ENCODE measurements at places on chromosomes 6 and 20. TPM values are rescaled to one million over a fixed set of nuclear protein-coding genes. Genes with fewer than 3 reads are reported as not detected.

GRCh38 chr6:41278699-41279405, 7.6 kb downstream of the TREM1 start:
- DNase-seq = peak; percentile 69

DNA sequence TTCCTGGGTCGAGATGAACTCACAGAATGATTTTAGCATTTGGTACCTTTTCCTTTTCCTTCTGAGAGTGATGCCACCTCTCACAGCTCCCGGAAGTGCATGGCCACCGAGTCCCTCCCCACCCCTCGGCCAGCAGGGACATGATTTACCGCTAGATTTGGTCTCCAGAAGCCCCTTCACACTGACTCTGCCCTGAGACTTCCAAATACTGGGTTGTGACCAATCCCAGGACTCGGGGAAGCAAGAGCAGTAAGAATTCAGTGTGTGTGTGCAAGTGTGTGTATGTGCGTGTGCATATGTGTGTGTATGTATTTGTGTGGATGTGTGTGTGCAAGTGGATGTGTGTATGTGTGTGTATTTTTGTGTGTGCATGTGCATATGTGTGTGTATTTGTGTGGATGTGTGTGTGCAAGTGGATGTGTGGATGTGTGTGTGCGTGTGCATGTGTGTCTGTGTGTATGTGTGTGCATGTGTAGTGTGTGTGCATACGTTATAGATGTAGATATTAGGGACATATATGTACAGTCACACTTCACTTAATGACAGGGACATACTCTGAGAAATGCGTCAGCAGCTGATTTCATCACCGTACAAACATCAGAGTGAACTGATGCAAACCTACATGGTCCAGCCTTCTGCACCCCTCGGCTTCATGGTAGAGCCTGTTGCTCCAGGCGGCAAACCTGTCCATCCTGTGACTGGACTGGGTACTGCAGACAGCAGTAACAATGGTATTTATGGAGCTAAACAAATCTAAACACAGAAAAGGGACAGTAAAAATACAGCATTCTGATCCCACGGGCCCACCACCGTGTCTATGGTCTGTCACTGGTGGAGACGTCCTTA, 374.5 kb downstream of the TAF4 start:
- no peak for DNase-seq

GRCh38 chr20:25271486-25272222, 23.8 kb downstream of the PYGB start:
- no peak for DNase-seq

DNA sequence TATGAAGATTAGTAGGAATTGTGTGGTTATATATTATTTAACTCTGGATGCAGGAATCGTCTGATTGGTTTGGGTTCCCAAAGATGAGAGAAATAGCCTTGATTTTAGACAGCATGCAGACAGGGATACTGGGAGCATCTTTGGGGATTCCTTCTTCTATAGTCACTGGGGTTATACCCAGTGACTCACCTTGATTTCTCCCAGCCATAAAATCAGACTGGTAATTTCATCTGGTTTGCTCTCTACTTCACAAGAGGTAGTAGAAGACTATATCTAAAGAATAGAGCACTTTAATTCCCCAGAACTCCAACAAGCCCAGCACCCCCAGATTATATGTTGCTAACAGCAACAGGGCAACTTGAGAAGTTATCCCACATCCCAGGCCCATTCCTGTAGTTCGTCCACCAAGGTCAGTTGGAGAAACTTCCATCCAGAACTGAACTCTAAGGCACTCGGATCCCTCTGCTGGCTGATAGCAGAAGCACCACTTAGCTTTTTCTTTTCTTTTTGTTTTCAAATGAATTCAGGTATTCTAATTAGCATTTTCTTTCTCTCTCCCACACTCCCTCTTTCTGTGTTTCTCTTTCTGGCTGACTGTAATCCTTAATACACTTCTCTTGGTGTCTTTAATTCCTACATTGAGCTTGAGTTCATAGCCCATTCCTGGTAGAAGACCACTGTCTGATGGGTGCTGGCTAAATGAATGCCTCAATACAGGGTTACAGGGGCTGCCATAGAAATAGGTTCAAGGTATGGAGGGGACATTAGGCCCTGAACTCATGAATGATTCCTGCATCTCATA, 20.4 kb upstream of the EFHC1 start:
- DNase-seq = no peak

DNA sequence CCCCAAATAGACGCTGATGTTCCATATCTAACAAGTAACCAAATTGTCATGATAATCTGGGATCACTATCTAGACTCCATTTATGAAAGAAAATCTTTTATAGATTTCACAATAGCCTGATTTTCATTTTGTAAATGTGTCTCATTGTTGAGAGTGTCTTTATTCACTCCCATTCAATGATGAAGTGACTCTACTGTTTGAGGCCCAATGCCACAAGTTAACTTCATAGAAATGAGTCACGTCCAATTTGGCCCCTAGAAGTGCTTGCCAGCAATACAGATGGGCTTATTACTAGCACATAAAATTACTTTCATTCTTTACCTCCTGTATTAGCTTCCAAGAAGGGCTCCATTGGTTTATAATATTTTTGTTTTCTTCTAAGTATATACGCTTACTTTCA, 6.3 kb downstream of the IPCEF1 start:
- DNase-seq = no peak

- no peak for DNase-seq
Measured at GRCh38 chr6:26321005-26321404, 44.0 kb upstream of the BTN3A2 start.

GRCh38 chr20:38165966-38166702, 1.1 kb upstream of the TGM2 start:
- DNase-seq = no peak

DNA sequence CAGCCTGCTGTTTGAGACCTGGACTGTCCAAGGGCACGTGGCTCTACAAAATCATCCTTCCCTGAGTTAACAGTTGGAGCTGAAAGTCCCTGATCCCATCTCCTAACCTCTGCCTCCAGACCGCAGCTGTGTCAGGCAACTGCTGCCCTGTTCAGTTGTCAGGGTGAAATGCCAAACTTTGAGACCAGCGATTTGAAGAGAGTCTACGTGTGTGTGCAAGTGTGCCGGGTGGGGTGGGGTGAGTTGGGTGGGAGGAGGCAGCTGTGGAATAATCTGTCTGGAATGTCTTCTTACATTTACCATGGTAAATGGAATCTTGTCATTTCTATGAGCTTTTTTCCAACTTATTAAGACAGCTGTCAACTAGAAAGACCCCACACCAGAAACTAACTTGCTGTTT, 81.0 kb upstream of the FAM8A1 start:
- DNase-seq = no peak

DNA sequence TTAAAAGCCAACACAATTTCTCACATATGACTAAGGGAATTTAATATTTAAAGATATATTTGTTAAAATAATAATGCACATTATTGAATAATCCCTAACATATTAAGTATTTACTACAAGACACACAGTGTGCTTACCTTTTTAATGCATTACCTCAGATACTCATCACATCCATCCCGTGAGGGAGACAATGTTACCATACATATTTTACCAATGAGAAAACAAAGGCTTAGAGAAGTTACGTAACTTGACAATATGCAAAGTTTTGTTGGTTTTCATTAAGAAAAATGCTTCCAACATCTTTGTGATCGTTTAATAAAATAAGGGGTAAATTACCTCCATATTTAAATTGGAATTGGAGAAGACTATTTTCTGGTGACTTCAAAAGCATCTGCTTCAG, 4.3 kb downstream of the IFNGR1 start:
- DNase-seq = no peak

DNA sequence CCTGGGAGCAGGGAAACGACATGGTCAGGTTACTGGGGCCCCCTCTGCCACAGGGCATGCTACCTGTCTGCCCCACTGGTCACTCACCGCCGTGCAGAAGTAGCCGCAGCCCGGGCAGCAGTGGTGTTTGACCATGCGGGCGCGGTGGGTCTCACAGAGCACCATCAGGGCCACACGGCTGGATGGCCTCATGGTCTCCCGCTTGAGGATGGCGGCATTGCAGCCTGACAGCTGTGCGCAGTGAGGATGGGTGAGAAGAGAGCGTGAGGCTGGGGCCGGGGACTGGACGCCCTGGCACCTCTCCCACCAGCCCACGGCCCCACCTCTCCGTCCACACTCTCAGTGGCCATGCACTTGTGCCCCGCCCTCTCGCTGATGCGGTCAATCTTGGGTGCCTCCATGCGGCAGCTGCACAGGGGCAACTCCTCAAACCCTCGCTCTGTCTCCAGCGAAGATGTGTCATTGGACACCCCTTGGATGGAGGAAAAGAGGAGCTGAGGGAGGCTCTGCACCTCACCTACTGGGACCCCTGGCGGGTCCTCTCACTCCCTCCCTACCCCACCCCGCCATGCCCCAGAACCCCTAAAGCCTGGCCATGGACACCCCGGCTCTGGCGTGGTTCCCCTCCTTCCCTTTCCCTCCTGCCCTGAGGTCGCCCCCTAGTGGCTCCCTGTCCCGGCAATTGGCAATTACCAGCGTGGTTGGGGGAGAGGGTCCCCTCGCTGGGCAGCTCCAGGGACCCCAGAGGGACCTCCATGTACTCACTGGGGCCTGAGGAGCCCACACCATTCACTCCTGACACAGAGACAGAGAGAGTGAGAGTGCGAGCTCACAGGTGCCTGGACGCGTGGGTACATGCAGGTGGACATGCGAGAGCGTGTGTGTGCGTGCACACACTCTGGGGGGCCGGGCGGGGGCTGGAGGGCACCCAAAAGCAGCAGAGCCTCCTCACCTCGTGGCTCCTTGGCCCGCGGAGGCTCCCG, 8.9 kb downstream of the EHMT2 start:
- peak; percentile 61 for DNase-seq

DNA sequence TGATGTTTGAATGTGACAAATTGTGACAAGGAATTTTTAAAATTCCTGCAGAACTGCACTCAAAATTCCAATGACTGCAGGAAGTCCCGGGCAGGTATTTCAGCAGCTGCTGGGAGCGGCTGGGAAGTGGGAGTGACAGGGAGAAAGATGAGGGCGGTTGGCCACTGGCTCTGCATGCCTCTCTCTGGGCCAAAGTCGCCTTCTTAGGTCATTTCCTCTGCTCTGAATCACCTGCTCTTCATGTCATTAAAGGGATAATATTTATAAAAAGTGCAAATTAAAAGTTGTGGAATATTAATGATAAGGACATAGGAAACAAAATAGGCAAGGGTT, 43.9 kb downstream of the RAMACL start:
- no peak for DNase-seq

The LY6G6F gene
- not detected for total RNA-seq

- no peak for DNase-seq
Measured at GRCh38 chr6:14985366-14985765, 260.5 kb upstream of the JARID2 start.

DNA sequence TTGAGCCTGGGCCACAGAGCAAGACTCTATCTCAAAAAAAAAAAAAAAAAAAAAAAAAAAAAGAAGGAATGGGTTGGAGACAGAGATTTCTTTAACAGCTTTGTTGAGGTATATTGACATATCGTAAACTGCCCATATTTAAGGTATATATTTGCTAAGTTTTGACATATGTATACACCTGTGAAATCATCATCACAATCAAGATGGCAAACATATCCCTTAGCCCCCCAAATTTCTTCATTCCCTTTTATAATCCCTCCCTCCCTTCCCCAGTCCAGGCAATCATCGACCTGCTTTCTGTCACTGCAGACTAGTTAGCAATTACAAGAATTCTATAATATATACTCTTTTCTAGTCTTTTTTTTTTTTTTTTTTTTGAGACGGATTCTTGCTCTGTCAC, 29.0 kb downstream of the SERPINB1 start:
- DNase-seq = no peak

The RAB44 gene
- total RNA-seq = 0.09 TPM

GRCh38 chr6:112443179-112444065, 96.3 kb downstream of the RFPL4B start:
- DNase-seq = no peak

DNA sequence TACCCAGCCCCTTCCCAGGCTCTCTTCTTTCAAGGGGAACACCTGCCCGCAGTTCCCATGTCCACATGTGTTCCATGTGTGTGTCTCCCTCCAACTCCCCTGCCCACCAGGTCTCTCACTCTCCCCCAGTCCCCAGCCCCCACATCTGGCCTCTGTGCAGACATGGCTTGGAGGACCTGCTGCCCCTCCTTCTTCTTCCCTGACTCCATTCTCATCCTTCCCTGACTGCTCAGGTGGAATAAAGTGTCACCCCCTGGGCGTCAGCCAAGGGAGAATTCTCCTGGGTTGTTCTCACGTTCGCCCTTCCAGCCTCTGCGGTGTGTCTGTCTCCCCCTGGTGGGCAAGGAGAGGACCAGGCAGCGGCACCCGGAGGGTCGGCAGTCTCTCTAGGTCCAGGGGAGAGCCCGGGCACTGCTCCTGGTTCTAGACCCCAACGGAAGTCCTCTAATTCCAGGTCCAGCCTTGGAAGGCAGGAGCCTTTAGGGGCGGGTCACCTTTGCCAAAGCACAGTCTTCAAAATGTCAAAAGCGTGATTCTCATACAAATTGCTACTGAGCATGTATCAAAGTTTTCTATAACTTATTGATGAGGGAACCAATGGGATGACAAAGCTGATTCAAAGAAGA, 50.5 kb downstream of the EBF4 start:
- peak; percentile 82 for DNase-seq

The SLC22A2 gene
- not detected for total RNA-seq

The PGC gene
- not detected for total RNA-seq

- DNase-seq = no peak
Measured at GRCh38 chr6:71721642-71722041, 164.7 kb upstream of the RIMS1 start.

- DNase-seq = no peak
Measured at GRCh38 chr20:19901226-19901625, 115.9 kb upstream of the NAA20 start.

The B3GAT2 gene
- total RNA-seq = not detected

GRCh38 chr20:21500599-21500998, 13.3 kb downstream of the NKX2-2 start:
- DNase-seq = no peak

DNA sequence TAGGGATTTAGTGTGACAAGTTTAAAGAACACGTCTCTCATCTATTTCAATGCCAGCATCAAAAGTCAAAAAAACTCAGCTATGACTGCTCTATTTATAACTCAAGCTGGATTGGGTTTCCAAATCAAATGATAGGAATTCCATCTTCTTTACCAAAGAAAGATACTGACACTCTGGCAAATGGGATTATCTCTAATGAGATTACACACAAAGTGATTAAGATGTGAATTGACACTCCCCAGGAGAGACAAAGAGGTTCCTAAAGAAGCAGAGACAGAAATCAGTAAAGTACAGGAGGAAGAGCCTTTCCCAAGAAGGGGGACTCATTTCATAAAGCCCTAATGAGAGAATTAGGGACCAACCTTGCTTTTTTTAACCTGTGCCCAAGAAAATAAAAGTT, 92.1 kb downstream of the ID4 start:
- DNase-seq = no peak
